WTC11 (cell line): ENCODE measurements at places on chromosomes 5 and 9.

DNA sequence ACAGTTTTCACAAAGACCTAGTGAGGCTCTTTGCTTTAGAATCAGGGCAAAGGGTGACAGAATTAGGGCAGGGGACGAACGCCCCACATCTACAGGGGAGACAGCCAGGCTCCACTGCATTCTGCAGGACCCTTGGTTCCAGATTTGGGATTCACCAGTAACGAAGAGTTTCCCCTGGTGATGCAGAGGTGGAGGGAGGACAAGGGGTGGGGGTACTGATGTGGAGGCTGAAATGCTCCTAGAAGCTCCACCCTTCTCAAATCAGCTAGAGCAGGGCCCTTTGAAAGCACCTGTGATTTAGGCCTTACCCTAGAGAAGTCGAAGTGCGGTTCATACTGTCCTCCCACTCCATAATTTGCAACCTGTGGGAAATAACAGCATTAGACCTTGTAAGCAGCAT lies 29.1 kb downstream of the P4HA2 start:
- DNase-seq: no peak

DNA sequence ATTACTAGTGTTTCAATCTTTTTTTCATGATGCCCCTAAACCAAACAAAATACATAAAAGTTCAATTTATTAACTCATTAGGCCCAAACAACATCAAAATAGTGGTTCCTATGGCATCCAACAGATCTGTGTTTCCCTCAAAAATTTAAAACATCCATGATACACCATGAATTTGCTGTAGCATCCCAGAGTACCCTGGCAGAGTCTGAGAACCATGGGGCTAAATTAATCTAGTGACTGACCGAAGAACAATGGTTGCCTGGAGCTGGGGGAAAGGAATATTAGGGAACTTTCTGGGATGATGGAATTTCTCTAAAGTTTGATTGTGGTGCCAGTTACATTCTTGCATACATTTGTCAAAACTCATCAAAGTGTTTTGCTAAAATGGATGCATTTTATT lies 79.5 kb upstream of the TRIO start:
- no peak for DNase-seq

- DNase-seq: no peak
These were observed 71.3 kb upstream of the GHR start for GRCh38 chr5:42351956-42352355.

DNA sequence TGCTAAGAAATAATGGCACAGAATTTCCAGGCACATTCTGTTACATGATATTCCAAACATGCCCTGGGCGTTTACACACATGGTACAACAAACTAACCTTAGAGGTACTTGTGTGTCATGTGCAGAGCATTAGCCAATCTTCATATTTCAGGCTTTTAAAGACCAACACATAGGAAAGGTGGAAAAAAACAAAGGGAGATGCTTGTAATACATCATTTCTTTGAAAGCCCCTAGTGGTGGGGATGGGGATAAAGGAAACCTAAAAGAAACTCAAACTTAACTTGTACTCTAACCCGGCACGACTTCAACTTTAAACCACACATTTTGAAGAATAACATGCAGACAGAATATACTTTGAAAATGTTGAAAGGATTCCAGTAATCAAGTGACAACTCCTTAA lies 133.6 kb downstream of the PTPRD start:
- no peak for DNase-seq

DNA sequence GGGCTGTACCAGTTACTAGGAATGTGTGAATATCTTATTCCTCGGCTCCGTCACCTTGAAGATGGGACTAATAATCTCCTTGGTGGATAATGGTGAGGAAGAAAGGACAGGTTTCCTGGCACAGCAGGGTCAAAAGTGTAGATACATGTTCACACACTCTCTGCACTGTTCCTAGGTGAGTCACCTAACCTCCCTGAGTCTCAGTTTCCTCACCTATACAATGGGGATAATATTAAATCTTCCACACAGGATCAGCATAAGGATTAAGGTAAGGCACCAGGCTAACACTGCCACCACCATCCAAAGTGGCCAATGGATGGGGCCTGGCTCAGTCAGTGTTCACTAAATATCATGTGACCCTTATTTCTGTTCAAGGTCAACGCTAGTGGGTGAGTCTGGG lies 66.9 kb downstream of the PSMB7 start:
- no peak for DNase-seq

DNA sequence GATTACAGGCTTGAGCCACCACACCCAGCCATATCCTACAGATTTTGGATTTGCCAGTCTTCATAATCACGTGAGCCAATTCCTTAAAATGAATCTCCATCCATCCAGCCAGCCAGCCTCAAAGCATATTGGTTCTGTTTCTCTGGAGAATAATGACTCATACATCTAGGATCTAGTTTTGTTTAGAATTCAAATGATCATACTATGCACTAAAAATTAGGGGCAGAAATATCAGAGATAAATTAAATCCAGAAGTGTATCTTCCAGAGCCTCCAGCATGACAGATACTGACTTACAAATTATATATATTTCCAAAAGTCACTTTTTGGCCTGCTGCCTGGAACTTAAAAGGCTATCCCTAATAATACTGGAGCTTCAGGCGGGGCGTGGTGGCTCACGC lies 119.1 kb upstream of the NR5A1 start:
- DNase-seq: no peak

GRCh38 chr5:133357758-133358157 lies 254.6 kb downstream of the FSTL4 start:
- no peak for DNase-seq

DNA sequence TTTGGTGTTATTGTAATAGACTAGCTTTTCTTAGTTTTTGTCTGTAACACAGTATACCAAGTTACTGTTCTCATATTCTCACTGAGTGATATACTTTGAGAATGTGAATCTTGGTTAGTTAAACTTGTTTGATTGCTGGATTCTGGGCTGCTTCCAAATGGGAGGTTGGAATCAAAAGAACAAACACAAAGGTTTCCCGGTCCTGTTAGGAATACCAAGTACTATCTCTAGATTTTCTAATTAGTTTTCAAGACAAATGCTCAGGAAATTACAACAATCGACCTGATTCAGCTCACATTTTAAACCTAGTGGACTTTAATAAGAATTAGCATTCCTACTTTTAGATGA lies 244.3 kb downstream of the CSNK1G3 start:
- no peak for DNase-seq

- DNase-seq: peak; percentile 78
These were observed at the start of gene SEMA5A for GRCh38 chr5:9545992-9546851. TSS of gene SEMA5A (minus strand) at chr5:9546075. CDS start at chr5:9379946, 166,129 bp downstream.
